ENCODE measurements at places on chromosomes 7 and 10.

GRCh38 chr7:80324032-80324431 is 187.8 kb downstream of the GNAT3 start:
- DNase-seq: no peak

DNA sequence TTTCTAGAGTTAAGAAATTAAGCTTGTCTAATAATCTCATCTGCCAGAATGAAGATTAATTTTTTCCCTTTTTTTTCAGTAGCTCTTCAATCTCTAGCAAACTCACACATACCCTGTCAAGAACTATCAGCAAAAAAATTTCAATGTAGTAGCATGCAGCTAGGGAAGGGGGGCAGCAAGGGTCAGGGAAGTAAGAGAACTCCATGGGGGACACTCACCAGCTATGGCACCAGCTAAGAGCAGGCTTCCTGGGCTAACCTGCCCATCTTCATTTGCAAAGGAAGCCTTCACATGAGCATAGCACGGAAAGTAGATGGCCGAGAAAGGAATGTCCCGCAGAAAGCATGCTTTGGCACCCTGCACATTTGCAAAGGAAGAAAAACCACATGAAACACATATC is 190.4 kb downstream of the SLC25A13 start:
- no peak for DNase-seq

GRCh38 chr10:48529331-48529730 is 75.5 kb downstream of the ARHGAP22 start:
- DNase-seq: no peak

DNA sequence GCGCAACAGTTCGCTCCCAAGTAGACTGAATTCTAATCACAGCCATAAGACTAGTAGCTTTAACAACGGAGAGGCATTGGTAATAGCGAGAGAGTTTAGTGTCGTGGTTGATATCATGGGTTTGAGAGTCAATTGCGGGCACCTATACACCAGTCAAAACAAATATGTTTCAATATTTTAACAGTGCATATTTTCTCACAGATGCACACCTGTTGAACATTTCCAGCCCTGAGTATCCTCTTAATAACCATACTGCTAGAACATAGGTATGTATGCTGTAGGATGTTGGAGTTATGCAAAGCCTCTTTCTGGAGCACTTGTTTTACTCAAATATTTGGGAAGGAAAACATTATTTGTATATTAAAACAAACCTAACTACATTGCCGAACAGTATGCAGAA is 92.9 kb downstream of the FAM107B start:
- DNase-seq: no peak

DNA sequence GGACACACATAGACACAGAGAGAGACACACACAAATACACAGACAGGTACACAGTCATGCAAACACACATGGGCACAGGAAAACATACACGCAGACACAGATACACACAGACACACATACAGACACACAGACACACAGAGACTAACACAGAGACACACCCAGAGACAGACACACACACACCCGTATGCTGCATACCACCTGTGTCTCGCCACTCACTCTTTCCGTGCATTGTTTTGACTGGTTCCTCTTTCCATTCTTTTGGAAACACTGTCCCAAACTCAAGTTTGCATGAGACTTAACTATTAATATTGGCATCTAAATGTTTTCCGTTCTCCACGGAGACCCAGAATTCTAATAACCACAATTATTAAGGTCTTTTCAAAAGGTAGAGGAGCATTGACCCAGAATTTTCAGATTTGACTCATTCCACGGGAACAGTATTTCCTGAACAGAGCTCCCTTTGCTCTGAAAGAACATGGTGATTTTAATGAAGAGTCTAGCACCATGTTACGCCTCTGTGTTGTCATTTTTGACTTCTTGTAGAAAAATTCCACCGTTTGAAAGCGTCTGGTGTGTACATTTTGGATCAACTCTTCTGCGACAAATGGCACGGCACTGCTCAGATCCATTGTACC is 141.2 kb upstream of the RNF32 start:
- no peak for DNase-seq

GRCh38 chr7:30285536-30286284 is 1.3 kb downstream of the ZNRF2 start:
- no peak for DNase-seq

GRCh38 chr10:127048630-127049029 is 143.4 kb downstream of the DOCK1 start:
- DNase-seq: no peak

GRCh38 chr10:17443707-17444387 is 10.5 kb downstream of the ST8SIA6 start:
- no peak for DNase-seq

Data from suprapubic skin (tissue), 4 donors.